ENCODE measurements at places on chromosomes 2 and 18.

DNA sequence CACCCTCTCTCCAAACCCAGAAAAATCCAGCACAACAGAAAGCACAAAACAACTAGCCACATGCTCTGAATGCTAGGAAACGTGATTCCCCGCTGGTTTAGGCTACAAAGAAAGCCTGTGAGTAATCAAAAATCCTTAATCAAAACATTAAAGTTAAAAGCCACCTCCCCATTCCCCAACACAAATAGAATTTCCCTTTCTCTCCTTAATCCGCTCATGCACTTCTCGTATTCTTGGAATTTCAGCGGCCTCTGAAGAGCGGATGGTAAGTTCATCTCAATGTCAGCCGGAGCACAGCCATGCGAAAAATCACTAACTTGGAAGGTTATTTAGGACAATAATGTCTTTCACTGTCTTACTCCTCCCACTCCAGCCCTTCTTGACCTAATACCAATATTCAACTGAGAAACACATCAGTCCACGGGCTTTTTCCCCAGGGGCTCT is 126.7 kb downstream of the OSBPL1A start:
- DNase-seq = no peak

- no peak for DNase-seq
These were observed 47.4 kb upstream of the RAPH1 start for GRCh38 chr2:203582468-203582867.

- DNase-seq = no peak
These were observed 1.4 kb downstream of the PHLPP1 start for GRCh38 chr18:62716619-62717168.

- DNase-seq = no peak
These were observed 233.2 kb upstream of the PARD3B start for GRCh38 chr2:204312105-204312504.

DNA sequence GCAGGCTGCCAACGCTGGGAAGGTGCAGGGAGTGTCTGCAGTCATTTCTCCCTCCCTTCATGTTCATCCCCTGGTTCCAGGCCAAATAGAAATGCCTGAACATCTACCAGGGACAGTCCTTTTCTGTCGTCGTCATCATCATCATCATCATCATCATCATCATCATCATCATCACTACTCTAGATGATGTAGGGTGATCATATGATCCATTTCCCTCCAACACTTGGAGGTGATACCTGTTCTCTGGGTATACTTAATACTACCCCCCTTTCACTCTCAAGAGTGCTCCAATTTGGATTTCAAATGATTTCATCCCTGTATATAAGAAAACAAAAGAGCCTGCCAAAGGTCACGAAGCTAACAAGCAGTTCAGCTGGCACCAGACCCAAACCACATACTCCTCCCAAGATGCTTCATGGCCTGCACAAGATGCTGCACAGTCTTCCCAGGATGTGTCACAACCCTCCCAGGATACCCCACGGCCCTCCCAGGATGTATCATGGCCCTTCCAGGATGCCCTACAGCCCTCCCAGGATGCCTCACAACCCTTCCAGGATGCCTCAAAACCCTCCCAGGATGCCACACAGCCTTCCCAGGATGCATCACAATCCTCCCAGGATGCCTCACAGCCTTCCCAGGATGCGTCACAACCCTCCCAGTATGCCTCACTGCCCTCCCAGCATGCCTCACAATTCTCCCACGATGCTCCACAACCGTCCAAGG is 257.9 kb downstream of the DYSF start:
- no peak for DNase-seq

DNA sequence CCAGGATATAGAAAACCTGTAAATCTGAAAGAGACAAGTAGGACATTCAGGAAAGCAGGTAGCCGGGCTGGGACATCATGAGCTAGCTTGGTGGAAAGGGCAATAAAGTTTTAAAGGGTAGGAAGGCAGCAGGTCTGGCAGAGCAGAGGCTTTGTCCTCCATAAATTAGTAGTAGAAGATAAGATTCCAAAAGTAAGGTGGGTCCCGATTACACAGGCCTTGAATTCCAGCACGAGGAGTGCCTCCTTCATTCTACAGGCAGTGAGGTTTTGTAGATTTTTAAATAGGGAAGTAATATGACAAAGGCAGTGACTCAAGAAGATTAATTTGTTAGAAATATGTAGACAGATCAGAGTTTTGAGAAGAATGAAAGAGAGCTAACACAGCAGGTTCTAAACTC is 160.7 kb downstream of the DTNB start:
- DNase-seq = no peak

DNA sequence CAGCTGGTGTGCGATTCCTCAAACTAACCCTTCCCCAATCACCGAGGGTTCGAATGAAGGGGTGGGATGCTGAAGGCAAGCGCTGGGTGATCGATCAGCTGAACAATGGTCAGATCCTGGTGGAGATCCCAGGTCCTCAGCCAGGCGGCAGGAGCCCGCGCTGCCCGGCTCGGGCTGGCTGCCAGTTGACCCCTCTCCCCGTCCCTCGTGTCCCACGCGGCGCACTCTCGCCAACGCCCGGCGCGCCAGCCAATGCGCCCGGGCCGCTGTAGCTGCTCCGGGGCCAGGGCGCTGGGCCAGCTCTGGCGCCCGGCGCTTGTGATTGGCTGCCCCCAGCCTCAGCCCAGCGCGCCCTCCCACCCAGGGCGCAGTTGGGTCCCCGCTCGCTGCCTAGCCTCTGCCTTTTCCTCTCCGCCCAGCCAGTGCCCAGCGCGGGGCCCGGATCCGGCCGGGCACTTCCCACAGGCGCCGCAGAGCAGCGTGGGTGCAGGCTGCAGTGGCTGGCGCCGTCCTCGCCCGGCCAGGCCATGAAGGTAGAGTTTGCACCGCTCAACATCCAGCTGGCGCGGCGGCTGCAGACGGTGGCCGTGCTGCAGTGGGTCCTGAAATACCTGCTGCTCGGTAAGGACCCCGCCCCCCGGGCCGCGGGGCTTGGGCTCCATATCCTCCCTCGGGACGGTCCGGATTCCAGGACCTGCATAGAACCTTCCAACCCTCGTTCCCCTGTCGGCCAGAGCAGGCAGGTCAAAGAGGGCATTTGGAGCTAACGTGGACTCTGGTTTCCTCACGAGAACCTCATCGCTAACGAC is at the start of gene MOGAT1:
Gene MOGAT1, plus strand, starts transcription at position 400 of the 809 bp plus-strand sequence. Its CDS starts 128 bp downstream, at position 528.
- DNase-seq = no peak

GRCh38 chr2:64820901-64821300 is 167.2 kb upstream of the SERTAD2 start:
- no peak for DNase-seq

DNA sequence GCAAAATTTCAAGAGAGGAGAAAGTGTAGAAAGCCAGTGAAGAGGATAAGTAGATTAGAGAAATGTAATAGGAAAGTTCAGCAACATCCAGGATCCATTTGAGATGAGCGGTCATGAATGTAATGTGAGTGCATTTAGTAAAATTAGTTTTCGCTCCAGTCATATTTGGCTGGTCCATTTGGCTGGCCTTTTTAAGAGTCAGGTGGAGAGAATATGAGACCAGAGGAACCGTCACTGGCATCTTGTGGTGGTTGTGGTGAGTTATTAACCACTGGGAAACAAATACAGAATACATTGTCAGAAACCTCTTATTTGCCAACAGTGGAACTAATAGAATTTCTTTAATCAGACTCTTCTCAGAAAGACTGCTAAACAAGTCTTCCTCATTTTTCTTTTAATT is 1064.3 kb upstream of the CDH2 start:
- no peak for DNase-seq

DNA sequence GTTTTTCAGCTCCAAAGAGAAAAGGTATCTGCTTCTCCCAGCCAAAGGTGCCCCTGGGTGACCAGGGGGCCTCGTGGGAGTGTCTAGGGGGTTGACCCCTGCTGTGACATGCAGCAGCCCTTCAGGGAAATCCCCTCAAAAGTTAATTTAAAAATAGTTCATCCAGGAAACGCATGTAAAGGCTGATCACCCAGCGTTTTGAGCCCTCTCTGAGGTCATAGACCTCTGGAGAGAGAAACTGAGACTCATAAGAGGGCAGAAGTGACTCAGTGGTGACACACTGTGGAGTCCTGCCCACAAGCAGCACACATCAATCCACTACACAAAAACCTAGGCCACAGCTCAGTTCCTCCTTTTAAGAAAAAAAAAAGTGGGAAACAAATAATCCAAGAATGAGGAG is 11.9 kb downstream of the GAL3ST2 start:
- no peak for DNase-seq

- DNase-seq = no peak
These were observed 9.0 kb downstream of the ENOSF1 start for GRCh38 chr18:703213-703967.

DNA sequence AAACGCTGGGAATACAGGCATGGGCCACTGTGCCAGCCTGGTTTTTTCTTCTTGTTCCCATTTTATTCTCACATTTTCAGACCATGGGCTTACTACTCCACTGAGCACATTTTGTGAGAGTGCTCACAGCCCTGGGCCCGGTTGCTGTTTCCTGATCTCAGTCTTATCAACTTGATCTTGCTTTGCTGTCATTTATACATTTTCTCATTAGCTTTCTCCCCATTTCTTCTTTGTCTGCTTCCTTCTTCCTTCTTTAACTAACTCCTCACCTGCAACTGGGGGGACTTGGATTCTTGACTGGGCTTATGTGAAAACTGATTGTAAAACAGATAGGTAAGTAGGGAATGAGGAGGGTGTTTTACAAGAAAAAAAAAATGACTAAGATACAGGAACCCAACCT is 117.3 kb downstream of the PLB1 start:
- DNase-seq = no peak

DNA sequence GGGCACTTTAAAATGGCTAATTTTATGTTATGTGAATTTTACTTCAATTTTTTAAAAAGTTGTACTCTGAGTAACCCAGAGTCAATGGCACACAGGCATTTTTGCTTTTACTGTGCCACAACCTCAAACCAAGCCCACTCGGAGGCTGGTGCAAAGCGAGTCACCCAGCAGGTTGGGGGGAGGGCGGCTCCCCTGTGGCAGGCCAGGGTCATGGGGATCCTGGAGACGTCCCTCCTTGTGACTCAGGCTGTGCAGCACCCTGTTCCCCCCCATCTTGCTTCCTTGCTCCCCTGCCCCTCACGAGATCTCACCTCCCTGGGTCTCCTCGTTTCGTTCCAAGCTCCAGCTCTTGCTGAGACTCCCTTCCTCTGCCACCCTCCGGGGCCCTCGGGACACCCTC is 58.6 kb downstream of the POMC start:
- DNase-seq = no peak

DNA sequence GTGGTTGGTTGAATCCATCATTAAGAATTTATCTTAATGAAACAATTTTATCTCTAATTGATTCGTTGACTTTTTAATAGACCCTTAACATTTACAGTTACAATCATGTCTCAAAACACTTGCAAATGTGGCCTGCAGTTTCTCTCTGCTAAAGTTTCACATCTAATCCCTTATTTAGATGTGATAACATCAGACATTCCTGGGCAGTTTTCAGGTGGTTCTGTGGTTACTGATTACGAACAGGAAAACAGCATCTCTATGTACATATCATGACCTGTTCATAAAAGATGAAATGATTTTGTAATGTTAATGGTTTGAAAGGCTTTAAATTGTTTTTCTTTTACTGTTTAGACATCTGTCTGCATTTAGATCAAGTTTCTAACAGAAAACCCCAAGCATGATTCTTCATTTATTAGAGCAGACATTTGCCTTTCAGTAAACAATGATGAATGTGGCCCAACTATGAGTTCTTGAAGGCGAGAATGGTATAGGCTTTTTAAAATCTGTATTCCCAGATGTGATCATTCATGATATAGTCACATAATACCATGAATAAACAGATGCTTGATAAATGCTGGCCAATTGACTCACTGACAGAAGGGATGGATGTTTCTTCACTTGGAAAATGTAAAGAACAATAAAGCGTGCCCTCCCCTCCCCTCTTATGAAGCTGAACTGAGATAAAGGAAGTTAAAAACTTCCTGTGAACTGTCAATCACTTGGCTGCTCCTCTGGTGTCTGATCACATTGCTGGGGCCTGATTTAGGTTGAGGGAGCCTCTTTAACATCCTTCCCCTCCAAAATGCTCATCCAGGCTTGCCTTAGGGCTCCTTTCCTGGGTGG is 3.5 kb downstream of the CAPN14 start:
- no peak for DNase-seq

DNA sequence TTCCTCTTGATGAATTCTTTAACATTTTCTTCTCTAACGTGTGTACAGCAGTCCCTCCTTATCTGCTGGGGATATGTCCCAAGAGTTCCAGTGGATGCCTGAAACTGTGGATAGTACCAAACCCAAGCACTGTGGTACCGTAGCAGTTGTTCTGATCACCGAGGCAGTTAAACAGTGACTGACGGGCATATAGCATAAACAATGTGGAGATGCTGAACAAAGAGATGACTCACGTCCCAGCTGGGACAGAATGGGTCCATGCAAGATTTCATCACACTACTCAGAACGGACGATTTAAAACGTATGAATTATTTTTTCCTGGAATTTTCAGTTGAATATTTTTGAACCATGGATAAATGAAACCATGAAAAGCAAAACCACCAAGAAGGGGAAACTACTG is 54.5 kb upstream of the SPAG16 start:
- DNase-seq = no peak

DNA sequence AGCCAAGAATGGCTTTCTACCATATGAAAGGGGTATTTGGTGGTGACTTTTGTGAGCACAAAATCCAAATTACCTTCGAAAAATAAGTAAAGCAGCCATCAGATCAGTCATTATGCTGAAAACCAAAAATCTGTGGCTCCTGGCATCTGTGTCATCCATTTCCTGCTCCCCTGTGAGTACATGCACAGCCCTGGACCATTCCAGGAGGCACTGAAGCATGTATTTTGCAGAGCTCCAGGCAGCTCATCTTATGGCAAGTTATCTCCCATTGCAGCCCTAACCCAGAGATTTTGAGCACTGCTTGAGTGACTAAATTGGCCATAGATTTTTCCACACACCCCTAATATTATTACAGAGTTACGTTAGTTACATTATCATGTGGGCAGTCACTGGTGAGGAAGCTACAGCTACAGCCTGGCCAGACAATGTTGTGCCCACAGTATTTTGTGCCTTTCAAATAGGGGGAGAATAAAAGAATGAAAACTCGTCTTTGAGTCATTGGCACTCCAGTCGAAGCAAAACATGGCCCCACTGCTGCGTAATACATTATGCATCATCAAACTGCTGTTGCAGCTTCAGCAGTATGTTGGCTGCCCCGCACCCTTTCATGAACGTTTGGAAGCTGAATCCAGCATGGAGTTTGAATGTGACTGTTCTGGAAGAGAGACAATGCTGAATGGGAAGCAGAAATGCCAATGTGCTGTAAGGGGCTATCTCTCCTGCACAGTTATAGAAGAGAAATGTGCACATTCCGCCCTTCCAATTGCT is 702.2 kb downstream of the RNF144A start:
- DNase-seq = no peak

Data from amniotic stem cell (primary cell).